ENCODE measurements at places on chromosomes 6 and 20.

DNA sequence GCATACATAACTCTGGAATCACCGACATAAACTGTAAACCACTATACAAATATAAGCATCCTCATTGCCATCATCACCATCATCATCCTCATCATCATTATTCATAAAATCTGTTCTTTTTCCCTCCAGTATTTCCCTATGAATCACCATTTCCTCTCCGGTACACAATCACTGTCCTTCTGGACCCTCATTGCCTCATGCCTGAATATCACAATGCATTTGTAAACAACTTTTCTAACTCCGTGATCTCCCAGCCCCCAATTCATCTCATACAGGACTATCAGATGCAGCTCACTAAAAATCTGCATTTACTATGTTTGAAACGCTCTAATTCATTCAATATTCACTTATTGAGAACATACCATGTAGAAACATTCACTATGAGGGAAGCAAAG lies 339.7 kb downstream of the TBC1D32 start:
- no peak for DNase-seq

DNA sequence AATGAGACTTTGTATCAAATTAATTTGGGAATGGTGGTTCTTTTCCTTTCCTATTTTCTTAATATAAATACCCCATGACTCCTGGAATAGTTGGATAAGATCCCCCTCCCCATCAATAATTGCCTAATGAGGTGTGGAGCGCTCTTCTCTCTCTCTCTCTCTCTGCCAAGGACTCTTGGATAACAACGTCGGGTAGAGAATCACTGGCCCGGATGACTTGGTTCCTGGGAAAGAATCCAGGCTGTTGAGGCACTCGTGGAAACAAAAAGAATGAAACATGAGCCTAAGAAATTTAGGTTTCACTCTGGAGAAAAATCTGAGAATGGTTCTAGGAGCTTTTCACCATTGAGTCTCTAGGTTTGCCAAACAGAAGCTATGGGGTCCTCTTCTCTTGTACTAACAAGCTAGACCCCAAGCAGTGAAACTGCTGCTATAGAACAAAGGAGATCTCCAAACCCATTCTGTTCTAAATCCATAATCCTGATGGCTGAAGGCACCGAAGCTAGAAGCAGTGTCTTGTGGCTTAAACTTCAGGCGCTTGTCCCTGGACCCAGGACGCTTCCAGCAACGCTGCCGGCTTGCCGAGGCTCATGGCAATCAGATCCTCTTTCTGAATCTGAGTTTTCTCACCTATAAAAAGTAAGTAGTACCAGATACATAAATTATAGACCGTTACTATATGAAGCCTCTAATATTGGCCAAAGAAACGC lies 241.6 kb upstream of the BTBD3 start:
- no peak for DNase-seq

GRCh38 chr6:168083514-168083885 lies 4.5 kb upstream of the FRMD1 start:
- DNase-seq, result no peak

DNA sequence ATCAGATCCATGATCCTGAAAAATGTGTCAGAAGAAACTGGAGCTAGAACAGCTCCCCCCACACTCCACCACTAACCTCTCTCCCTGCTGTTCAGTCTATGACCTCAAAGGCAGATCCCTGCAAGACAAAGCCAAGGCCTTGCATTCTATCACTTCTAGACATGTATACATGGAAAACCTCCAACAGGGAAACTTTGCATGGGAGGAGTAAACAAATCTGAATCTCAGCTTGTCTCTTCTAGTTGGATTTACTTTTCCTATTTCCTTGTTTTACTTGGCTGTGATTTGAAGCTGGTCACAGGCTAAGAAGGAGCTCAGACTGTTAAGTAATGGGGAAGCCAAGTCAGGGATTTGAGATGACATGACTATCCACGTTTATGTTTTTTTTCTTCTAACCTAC lies 456.8 kb upstream of the CHD6 start:
- DNase-seq, result no peak

GRCh38 chr20:52922436-52922835 lies 49.7 kb upstream of the TSHZ2 start:
- DNase-seq, result no peak

DNA sequence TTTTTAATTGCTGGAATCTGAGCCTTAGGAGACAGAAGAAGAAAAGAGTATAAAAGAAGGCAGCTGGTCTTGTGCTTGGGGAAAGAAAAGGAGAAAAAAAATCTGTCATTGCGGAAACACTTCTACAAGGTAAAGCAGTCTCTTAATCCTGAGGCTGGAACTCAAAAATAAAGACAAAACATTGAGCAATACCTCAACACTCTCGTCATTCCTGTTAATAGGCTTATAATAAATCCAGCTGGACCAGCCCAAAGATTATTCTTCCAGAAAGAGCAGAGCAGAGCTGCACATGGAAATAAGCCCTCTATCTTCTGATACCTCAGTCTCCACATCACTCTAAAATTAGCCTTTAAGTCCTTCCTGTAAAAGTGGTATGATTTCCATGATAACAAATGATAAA lies 62.0 kb upstream of the HIVEP1 start:
- no peak for DNase-seq

DNA sequence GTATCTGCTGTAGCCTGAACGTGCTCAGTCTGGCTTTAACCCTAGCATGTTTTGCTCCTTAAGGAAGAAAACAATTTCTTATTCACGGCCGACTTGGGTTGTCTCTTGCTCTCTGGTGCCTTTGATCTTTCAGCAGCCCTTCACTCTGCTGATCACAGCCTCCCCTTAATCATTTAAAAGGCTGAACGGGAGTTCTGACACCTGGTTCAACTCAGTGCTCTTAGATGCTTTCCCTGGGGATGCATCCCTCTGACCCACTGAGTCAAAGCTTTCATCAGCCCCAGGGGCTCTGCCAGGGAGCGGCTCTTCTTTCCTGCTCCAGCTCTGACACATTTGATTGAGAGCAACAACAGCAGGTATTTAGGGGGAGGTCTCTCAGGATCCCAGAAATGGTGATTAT lies 79.0 kb upstream of the FYN start:
- no peak for DNase-seq

GRCh38 chr6:115665310-115665709 lies 395.4 kb downstream of the FRK start:
- no peak for DNase-seq

All from stimulated activated naive CD4-positive, alpha-beta T cell treated with Interleukin-2 at 50 U/mL for 16 hours (primary cell).